ENCODE measurements at places on chromosomes 12 and 14.

DNA sequence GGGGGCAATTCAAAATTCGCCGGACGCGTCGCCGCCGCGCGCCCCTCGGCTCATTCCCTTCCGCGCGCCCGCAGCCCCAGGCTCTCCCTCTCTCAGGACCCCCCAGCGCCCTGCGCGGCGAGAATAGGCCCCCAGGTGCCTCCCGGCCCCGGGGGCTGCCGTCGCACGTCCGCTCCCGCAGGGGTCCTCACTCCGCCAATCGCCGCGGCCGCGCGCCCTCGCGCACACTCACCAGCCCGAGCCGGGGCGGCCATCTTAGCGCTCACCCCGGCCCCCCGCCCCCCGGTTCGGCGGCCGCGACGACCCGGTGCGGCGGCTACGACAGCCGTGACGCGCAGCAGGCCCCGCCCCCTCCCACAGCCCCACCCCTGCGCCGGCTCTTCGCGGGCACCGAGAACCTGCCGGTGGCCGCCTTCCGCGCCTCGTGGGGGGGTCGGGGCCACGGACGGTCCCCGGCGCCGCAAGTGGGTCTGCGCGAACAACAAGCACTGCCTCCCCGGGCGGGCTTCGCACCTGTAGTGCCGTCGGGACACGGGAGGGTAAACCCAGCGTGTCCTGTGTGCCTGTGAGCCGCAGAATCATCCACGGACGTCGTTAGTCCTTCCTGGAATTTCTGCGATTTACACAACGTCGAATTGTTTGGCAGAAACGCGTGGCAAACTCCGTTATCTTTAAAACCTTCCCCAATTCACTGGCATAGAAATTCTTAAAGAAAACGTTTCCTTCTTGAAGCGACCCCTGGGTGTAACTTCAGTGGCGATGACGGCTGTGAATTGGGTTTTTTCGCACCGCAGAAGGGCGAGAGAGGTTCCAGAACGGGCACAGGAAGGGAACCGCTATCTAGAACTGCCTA, 2.5 kb downstream of the USP44 start:
- DNase-seq, result no peak

GRCh38 chr14:23033801-23034497, 751 bp downstream of the PSMB5 start:
- DNase-seq, result no peak

DNA sequence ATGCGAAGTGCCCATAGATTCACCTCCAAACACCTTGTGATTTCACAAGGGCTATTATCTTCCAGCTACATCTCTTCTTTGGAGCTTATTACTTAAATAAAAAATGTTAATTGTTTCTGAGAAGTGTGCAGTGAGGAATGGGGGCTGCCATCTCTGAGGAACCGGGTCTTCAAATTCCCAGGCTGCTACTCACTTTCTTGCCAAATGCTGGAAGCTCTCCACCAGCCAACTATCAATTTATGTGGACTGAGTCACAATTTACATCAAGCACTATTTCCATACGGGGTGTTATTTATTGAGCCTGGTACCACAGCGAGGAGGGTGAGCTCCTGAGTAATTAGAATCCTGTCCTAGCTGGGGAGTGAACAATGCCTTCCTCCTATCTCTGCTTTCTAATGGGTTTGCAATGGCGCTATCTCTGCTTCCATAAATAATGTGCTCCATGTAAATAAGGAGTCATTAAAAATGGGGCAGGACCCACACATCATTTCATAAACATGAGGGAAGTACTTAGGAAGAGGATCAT, 898.3 kb downstream of the VRK1 start:
- no peak for DNase-seq

DNA sequence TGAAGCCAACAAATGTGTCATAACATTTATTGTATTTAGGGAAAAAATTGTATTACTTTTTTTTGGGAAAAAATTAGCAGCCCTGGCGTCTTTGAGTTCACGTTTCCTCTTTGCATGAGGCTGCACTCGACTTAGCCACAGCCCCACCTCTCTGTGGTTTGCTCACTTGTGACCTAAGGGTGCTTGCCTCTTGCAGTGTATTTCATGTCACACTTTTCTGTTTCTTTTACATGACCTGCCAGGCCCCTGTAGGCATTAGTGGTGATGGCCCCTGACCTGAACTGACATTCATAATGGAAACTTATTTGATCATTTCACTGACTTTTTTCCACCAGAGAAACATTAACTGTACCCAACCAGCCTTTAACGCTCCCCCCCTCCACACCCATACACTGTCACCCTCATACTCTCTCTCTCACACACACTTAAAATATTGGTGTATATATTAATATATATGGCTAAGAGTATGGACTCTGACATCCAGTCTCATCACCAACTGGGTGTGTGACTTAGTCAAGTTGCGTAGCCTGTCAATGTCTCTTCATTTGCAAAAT, 122.9 kb downstream of the PRKCH start:
- DNase-seq, result no peak

DNA sequence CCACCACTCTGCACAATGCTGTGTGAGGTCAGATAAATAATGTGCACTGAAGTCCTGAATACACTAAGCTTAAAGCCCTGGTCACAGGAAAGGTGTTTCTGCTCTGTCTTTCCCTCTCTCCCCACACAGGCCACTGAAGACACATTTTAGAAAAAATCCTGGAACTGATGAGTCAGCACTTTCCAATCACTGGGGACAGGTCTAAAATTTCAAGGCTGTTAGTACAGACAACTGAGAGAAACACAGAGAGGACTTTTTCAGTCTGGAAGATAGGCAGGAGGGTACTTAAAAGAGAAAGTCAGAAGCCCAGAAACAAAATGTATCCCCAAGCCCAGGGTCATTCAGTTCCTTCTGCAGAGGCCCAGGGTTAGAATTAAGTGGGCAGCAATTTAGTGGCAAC, 333.9 kb upstream of the CCDC196 start:
- DNase-seq, result no peak

DNA sequence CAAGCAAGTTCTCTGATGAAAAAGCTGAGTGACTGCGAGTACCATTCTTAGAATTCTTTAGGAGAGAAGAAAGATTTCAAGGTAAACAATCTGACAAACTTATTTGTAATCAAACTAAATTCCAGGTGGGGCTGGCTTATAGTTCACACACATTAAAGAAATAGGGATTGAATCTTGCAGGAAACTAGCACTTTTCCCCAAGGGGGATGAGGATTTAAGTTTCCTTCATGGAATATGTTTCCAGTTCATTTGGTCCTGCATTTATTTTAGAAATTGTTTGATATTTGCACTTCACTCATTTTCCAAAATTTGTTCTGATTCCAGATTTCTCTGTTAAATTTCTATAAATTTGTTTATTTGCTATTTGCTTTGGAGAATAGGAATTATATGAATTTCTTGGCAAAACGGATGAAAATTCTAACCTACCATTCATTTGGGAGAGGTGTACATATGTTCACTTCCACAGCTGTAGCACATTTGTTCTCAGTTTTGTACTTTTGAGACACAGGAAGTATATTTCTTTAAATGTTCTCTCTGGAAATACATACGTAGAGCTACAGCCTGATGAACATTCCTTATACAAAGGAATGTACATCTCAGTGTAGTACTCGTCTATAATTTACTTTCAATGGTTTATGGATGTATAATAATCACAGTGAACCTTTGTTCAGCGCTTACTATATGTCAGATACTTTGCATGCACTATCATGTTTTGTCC, 145.5 kb downstream of the AKAP6 start:
- no peak for DNase-seq

GRCh38 chr12:79935624-79936345, 888 bp upstream of the PPP1R12A start:
- no peak for DNase-seq

GRCh38 chr12:9648701-9649531, 20.6 kb upstream of the CLEC2D start:
- no peak for DNase-seq

- DNase-seq, result no peak
Measured at GRCh38 chr12:120984351-120984898, 6.1 kb downstream of the HNF1A start.

All from AG04450 (cell line).